ENCODE measurements at places on chromosomes 5 and 9.

GRCh38 chr9:91151718-91152095, 210.0 kb downstream of the AUH start:
- DNase-seq, result no peak

GRCh38 chr9:130185017-130185416, 12.8 kb downstream of the NCS1 start:
- no peak for DNase-seq

DNA sequence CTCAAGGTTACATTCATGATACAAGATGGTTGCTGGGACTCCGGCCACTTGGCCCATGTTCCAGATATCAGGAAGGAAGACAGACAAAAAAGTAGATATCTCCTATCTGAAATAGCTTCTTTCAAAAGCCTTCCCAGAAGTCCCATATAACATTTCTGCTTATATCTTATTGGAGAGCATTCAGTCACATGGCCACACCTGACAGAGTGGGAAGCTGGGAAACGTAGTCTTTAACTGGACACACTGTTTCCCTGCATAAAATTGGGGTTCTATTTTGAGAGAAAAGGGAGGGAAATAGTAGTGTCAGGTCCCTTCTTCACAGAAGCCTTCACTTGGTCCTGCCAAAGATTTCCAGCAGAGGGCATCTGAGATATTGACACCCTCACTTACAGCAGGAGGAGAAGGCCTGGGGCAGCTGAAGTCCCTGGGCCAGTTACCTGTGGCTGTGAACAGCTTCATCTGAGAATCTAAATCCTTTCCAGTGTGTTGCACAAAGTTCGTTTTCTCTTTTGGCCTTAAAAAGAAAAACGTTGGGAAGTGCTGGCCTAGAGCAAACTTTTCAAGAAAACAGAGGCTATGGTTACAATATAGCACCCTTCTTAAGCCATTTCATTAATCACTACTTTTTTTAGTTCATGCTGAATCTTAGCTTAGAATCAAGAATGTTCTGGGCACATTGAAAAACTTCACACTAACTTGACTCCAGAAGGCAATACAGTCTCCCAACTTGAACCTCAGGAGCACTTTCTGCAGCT, 33.5 kb downstream of the SPEF2 start:
- DNase-seq, result peak; percentile 51

DNA sequence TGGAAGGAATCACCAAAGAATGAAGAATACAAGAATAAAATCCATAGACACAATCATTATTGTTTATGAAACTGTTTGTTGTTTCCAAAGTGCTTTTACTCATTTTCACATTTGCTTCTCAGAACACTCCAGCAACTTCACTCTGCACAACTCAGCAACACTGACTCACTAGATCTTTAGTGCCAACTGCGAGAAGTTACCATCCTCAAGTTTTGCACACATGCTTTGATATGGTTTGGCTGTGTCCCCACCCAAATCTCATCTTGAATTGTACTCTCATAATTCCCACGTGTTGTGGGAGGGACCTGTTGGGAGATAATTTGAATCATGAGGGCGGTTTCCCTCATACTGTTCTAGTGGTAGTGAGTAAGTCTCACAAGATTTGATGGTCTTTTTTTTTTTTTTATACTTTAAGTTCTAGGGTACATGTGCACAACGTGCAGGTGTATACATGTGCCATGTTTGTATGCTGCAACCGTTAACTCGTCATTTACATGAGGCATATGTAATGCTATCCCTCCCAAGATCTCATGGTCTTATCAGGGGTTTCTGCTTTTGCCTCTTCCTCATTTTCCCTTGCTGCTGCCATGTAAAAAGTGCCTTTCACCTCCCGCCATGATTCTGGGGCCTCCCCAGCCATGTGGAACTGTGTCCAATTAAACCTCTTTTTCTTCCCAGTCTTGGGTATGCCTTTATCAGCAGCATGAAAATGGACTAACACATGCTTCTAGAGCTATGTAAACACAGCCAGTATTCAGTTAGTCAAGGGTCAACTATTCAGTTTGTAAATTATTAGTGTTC, 36.9 kb downstream of the CLINT1 start:
- DNase-seq, result peak; percentile 3

GRCh38 chr5:151734064-151734408, 24.4 kb downstream of the ATOX1 start:
- no peak for DNase-seq

GRCh38 chr5:157059891-157060290, 975 bp upstream of the HAVCR1 start:
- no peak for DNase-seq

GRCh38 chr5:92644266-92644886, 936.6 kb downstream of the NR2F1-AS1 start:
- DNase-seq, result no peak

GRCh38 chr5:54944364-54944763, 41.0 kb downstream of the ESM1 start:
- peak; percentile 74 for DNase-seq

DNA sequence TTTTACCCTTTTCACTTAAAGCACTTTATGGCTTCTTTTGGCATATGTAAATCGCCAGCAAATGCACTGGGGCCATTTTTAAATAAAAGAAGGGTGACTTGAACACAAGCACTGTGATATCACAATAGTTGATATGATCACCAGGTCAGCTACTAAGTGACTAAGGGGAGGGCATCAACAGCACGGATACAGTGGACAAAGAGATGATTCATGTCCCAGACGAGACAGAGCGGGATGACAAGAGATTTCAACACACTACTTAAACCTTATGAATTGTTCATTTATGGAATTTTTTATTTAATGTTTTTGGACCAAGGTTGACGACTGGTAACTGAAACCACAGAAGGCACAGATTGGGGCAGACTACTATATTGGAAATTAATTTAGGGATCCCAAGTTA, 54.1 kb downstream of the RORB start:
- DNase-seq, result no peak

GRCh38 chr5:42952578-42952974, 87.5 kb downstream of the ANXA2R start:
- DNase-seq, result no peak

- peak; percentile 20 for DNase-seq
These were observed 1.5 kb downstream of the PARP8 start for GRCh38 chr5:50667653-50668595.

DNA sequence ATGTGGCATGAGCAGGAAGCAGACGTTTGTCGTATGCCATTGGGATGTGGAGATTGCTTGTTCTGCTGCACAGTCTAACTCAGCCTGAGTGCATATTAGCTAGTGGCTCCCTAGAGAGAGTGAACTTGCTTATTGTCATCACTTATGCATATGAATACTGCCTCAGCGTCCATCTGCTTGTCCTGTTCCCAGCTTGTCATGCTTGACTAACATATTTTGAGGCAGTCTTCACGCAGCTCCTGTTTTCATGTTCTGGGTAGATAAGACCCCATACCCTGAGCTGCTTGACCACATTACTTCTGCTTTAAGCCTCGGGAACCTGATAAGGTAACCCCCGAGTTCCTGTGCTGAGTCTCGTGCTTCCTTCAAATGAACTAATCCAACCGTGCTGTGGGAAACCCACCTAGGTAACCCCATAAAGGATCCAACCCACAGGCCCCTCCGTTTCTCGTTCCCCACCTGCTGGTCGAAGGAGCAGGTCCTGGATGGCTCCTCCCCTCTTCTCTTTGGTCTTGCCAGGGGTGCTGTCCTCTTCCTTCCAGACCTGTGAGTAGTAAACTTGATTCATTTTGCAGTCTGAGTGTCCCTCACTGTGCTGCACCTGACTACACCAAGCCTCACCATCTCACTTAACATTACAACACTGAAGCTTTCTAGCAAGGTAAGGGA, 25.0 kb downstream of the ANKRD33B start:
- no peak for DNase-seq

DNA sequence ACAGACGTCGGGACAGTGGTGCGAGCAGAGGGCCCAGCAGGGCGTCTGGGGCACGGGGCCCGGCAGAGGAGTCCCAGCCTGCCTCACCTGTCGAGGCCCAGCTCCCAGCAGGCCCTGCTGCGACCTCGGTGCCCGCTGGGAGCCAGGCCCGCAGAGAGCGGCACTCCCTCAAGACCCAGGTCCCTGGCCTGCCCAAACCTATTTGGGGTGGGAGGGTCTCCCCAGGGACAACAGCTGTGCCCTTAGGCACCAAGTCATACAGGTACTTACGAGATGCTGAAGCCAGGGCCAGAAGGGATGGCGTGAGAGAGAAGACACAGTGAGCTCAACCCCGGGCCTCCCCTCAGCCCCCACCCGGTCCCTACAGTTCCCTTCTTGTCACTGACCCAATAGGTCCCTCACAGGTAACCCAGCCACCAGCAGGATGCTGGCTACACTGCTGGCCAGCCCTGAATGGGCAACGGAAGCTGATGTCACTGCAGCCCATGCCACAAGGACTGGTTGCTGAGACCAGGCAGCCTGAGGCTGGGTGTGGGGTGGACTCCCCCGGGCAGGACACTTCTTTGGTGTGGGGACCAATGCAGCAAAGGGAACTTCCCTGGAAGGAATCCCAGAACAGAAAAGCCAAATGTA, 3.7 kb downstream of the NSMF start:
- no peak for DNase-seq

DNA sequence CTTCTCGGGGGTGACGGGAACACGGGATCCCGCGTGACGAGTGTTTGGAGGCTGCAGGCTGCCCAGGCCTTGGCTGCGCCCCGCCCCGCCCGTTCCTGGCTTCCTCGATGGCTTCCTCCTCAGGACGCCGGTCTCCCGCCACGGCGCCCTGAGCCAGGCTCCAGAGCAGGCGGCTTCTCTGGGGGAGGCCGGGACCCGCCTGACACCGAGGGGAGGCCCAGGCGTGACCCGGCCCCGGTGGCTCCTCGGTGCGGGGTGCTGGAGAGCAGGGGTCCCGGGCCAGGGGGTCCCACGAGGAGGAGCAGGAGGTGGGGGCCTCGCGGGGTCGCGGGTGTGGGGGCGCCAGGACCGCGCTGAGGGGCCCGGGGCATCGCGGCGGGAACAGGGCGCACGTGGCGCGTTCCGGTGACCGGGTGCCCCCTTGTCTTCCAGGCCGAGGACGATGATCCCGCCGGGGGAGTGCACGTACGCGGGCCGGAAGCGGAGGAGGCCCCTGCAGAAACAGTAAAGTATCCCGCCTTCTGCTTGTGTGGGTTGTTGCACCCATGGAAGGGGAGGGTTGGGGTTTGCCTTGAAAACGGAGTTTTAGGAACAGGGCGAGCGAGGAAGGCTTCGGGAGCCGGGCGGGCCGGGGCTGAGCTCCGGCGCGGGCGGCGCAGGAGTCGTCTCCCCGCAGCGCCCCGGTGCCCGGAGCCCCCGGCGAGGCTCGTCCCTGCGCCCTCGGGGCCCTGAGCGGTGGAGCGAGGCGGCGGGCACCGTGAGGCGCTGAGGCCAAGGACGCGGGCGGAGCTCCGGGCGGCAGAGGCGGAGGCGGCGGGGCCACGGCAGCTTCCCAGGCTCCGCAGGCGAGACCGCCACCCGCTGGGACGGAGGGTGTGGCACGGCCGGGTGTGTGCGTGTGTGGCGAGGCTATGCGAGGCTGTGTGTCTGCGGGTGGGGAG, 22.2 kb downstream of the AHRR start:
- peak; percentile 69 for DNase-seq

DNA sequence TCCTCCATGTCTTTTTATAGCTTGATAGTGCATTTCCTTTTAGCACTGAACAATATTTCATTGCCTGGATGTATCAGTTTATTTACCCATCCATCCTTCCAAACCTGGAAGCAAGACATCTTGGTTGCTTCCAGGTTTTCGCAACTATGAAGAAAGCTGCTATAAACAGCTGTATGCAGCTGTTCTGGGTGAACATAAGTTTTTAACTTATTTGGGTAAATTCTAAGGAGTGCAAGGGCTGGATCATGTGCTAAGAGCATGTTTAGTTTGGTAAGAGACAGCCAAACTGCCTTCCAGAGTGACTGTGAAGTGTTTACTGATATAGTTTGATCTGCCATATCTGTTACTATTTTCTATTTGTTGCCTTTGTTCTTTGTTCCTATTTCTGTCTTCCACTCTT, 58.5 kb downstream of the CSF2 start:
- no peak for DNase-seq

DNA sequence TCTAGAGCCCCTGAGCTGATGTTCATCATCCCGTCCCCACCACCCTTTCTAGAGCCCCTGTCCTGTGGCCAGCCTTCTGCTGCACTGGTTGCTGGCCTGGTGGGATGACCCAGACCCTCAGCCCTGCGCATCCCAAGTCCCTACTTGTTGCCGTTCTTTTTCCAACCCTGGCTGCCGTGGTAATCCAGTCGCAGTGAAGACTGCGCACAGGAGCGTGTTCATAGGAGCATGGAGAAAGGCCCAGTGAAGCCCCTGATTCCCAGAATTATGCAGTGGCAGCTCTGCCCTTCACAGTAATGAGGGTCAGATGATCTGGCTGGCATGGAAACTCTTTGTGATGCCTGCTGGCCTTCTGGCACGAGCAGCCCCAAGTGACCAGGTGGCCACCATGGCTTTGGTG, 183.3 kb downstream of the CACNA1B start:
- DNase-seq, result no peak

DNA sequence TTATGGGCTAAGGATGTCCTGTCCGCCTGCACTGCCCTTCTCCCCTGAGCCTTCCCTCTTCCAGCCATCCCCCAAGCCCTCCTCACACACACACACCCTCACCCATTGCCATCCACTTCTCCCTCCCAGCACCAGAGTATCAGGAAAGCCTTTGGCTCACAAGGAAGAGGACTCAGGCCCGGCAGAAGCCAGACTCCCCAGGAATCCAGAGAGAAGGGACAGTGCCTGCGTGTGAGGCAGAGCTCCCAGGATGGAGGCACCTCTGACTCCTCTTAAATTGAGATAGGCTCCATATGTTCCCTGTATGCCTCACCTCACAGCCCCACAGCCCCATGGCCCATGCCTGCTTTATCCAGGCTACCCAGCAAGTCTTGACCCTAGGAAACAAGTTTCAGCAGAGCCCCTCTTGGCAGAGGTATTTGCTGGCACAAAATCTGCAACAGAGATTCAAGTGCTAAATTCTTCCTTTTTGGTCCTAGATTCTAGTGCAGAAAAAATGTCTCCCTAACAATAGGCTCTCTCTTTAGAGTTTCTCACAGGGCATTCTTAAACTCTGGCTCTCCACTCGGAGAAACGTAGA, 761 bp downstream of the IL17B start:
- DNase-seq, result no peak

DNA sequence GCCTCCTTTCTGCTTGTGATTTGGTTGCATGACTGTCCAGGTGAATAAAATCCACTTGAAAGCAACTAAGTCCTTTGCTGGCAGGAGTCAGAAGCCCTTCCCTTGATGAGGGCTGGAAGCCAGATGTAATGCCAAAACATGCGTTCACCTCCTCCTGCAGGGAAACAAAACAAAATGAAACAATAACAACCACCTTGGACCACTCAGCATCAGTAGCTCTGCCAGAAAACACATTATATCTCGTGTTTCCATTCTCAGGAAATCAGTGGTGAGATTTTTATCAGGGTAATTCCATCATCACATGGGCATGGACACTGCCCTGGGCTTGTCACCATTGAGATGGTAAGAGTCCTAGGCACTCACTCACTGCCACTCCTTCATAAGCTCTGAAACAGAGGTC, 350.3 kb upstream of the ACTBL2 start:
- peak; percentile 92 for DNase-seq

- no peak for DNase-seq
These were observed 216.6 kb downstream of the TLE1 start for GRCh38 chr9:81472701-81473100.

- DNase-seq, result no peak
These were observed 132.1 kb upstream of the RUSC2 start for GRCh38 chr9:35357826-35358225.

All from dermis microvascular lymphatic vessel endothelial cell (primary cell).